A549 treated with RU486 at 1 μM for 4 hours (cell line): ENCODE measurements at places on chromosomes 3 and 15. TPM values are rescaled to one million over a fixed set of nuclear protein-coding genes. Genes with fewer than 3 reads are reported as not detected.

Gene ERICH6
- total RNA-seq, result 0.05 TPM in 1 of 5 replicates, not detected in the others

Gene ITPKA
- 1.6 to 2.5 TPM (median 2.0 TPM) in 5 replicates for total RNA-seq

Gene HAPLN3
- total RNA-seq, result 26.9 to 34.6 TPM (median 30.0 TPM) in 5 replicates

Gene FANCD2OS
- total RNA-seq, result not detected in 5 replicates

Gene C3orf80
- 2.0 to 2.9 TPM (median 2.1 TPM) in 5 replicates for total RNA-seq

Gene UMPS
- 50.3 to 93.6 TPM (median 52.2 TPM) in 5 replicates for total RNA-seq
